ENCODE measurements at places on chromosomes 5 and 9.

DNA sequence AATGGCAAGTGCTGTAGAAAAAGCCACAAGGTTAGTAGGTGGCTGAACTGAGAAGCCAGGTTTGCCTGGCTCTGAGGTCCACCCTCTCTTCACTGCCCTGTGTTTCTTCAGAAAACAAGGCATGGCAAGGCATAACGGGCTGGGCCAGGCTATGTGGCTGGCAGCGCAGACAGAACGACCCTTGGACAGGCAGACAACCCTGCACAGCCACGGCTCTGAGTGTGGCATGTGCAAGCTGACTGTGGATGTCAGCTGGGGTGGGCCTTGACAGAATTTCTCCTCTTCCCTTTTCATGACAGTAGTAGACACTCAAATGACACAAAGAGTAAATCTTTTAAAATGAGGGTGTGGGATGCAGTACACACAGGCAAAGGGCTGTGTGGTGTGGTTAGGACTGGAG lies 81.7 kb downstream of the MACROH2A1 start:
- DNase-seq, result no peak

GRCh38 chr5:52452098-52452497 lies 335.6 kb upstream of the ITGA1 start:
- DNase-seq, result no peak

DNA sequence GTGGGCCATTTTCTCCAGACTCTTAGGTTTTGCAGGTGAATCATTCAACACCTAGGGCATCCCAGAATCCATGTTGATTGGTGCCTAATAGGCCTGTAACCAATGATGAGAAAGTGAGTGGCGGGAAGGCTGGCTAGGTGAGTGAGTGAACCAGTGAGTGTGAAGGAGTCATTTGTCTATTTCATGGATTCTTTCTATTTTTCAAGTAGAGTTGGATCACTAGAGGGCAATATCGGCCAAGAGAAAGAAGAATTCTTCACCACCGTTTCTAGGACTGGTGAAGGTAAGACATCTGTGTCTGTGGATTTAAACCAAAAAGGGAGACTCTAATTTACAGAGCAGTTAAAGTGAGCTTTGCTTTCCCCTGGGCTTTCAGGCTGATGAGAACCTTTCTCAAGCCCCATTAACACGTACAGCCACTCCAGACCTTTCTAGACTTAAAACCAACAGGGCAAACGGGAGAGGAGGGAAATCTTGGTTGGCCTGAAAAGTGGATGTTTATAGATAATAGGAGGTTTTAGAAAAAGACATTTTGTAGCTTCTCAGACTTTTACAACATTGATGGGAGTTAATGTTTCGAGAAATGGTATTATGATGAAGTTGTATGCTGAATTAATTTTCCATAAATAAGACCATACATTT lies 114.3 kb upstream of the IL12B start:
- no peak for DNase-seq

- no peak for DNase-seq
Measured at GRCh38 chr5:98637557-98637956, 135.9 kb upstream of the RGMB start.

GRCh38 chr9:14306672-14307660 lies 7.0 kb downstream of the NFIB start:
- DNase-seq, result no peak

DNA sequence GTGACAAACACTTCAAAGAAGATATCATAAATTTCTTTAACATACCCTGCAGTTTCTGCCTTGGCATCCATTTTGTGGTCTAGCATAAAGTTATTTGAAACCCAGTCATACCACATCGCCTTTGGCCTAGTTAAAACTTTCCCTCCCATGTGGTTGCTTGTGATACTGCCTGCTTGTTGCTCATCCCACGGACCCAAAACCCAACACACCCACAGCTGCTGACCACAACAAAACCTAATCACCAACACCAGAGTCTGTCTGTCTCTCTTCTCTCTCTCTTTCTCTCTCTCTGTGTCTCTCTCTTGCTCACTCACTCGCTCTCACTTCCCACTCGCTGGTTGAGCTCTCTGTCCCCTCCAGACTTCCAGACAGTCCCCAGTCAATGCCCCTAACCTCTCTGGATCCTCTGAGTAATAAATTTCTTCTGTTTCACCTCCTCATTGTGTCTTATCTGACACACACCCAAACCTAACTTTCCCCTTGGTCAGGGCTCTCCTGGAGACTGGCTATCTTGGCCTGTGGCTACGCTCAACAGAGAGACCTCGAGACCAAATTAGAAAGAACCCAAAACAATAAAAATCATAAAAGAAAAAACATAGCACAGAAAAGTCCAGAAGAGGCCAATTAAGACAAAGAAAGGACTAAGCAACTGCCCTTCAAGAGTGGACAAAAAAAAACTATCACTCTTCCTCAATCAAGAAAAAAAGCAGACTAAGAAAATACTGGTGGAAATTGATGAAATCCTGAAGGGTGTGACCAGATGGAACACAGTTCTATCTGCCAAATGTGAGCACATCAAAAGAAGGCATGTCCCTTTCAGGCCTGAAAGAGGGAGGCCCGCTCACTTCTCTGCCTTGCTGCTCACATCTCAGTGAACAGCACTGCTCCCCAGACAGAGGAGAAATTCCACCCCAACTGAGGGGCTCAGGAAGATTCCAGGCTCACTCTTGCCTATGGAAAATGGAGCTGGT lies 41.5 kb downstream of the TTLL11 start:
- no peak for DNase-seq

GRCh38 chr9:32378496-32378895 lies 5.9 kb upstream of the ACO1 start:
- DNase-seq, result no peak

GRCh38 chr9:113368982-113369854 lies 7.6 kb downstream of the HDHD3 start:
- DNase-seq, result no peak

DNA sequence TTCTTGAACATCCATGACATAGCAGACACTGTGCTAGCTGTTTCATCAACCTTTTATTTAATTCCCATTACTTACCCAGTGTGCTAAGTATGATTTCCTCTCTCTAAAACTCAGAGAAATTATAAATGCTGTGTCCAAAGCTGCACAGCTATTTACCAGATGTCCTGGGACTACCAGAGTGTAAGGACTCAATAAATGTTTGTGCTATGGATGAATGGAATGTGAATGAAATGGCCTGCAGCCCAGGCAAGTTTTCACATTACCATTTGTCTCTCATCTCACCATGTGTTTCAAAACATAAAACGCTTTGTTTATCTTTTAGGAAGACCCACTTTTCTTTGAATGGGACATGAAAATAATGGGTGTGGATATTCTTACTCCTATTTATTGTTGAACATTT lies 96.2 kb downstream of the ARHGEF28 start:
- no peak for DNase-seq

GRCh38 chr5:81156732-81157131 lies 76.4 kb upstream of the CKMT2 start:
- DNase-seq, result no peak

DNA sequence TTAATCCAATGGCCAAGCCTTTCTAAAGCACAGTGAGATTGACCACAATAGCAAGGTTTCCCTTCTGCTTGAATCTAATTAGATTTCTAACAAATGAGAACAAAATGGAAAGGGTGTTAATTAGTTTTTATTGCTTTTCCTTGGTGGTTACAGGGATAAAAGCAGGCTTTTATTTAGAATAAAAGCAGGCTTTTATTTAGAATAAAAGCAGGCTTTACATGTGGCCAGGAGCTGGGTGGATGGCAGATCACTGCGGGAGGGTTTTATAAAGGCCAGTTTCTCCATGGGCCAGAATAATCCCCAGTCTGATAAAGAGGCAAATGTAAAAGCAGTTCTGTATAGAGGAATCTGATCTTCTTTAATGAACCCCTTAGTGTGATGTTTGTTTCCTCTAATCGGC lies 470.2 kb downstream of the TMEM232 start:
- DNase-seq, result no peak

DNA sequence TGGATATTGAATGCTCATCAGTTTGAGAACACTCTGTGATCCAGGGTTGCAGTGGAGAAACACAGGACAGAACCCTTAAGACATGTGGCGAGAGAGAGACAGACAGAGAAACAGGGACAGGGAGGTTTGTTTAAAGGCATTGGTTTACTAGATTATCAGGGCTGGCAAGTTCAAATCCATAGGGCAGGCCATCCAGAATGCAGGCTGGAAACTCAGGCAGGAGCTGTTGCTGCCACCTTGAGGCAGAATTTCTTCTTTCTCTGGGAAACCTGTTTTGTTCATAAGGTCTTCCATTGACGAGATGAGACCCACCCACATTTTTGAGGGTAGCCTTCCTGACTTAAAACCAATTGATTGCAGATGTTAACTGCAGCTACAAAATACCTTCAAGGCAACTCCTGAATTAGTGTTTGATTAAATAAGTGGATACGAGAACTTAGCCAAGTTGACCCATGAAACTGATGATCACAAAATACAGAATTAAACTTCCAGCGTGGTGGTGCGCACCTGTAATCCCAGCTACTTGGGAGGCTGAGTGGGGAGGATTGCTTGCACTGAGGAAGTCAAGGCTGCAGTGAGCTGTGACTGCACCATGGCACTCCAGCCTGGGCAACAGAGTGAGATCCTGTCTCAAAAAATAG lies 55.9 kb downstream of the NSUN2 start:
- DNase-seq, result no peak

DNA sequence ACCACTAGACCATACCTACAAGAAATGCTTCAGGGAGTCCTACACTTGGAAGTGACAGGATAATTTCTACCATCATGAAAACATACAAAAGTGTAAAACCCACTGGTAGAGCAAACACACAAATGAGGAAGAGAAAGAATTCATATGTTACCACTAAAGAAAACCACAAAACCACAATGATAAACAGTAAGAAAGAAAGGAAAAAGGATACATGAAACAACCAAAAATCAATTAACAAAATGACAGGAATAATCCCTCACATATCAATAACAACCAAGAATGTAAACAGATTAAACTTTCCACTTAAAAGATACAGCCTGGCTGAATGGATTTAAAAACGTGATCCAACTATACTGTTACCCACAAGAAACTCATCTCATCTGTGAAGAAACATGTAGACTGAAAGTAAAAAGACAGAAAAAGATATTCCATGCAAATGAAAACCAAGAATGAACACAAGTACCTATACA lies 83.4 kb downstream of the LPAR1 start:
- DNase-seq, result no peak

DNA sequence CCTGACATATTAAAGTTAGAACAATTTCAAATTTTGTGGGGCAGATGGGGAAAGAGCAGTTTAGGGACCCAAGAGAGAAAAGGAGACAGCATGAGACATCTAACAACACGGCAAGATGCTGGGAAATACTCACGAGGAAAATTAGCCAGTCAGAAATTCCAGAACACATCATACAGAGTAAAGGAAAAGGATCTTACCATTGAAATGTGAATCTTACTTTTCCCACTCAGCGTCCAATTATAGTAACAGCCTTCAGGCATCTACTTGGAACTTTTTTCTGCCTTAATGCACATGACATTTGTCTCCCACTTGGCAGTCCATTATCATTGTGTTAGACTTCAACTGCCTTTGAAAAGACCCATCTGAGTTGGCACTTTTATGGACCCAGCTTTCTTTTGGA lies 189.7 kb upstream of the SLC27A6 start:
- no peak for DNase-seq

DNA sequence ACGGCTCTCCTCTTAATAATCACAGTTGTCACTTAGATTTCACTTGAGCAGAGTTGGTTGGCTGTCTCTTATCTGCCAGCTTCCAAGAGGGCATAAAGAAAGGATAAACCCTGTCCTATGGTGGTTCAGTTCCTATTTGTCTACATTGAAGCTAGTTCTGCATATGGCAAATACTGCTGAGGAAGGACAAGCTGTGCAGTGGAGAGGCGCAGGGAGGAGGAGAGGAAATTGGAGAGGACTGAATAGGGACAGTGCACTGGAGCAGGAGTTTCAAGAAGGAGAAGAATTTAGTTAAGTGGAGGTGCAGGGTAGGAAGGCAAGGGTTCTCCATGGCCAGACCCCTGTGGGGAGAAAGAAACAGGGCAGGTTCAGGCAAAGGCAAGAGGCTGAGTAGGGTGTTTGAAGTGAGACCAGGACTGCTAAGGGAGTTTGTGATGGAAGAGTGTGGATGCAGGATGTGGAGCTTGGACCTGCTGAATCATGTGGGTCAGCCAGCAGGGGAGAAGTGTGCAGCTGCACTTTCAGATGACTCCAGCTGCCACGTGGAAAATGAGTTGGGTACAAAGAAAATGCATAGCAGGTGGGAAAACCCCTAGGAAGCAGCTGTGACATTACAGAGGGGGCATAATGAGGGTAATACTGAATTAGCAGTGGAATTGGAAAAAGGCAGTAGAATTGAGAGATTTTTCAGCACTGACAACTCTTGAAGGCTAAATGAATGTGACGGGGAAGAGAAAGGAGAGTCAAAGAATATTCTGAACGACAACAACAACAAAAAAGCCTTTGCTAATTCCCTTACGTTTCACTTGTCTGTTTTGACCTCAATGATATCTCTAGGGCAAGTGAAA lies 66.8 kb downstream of the MAMDC2 start:
- DNase-seq, result no peak

- no peak for DNase-seq
Measured at GRCh38 chr5:168944004-168944403, 356.9 kb downstream of the SLIT3 start.

DNA sequence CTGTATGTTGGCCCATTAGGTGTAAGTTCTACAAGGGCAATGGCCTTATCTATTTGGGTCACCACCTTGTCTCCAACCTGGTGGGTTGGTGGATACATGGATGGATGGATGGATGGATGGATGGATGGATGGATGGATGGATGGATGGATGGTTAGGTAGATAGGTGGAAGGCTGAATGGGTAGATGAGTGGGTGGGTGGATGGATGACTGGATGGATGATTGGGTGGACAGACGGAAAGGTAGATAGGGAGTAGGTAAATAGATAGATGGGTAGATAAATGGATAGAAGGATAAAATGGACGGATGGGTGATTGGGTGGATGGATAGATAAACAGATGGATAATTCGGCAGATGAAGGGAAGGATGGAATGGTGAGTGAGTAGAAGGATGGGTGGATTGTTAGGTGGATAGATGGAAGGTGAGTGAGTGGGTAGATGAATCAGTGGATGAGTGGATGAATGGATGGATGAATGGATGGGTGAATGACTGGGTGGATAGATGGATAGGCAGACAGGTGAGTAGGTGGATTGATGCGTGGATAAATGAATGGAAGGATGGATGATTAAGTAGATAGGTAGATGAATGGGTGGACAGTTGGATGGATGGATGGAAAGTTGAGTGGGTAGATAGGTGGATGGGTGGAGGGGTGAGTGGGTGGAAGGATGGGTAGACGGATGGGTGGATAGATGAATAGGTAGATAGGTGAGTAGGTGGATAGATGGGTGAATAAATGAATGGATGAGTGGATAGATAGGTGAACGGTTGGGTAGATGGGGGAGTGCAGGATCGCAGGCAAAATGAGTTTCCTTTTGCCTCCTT lies 83.1 kb upstream of the FBXW11 start:
- DNase-seq, result no peak

DNA sequence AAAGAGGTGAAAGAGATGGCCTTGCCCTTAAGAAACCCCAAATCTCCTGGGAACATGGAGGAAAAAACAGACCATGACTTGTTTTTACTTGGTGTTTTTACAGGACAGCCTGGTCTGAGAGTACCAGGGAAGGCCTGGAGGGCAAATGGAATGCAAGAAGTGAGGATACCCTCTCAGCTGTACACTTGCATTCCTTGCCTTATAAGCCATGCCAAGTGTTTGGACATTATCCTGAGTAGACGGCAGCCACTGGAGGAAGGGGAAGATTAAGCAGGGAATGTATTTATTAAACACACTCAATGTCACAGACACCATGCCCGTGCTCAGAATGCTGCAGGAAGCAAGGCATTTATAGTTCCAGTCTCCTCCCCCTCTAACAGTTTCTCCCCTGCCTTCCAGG lies 581.4 kb downstream of the CDK5RAP2 start:
- DNase-seq, result no peak

GRCh38 chr5:93571114-93571949 lies 9.7 kb downstream of the NR2F1-AS1 start:
- no peak for DNase-seq

Measured in activated B cell treated with CpG ODN at 0.5 μM for 24 hours (primary cell).